ENCODE measurements at places on chromosomes 5 and 9.

DNA sequence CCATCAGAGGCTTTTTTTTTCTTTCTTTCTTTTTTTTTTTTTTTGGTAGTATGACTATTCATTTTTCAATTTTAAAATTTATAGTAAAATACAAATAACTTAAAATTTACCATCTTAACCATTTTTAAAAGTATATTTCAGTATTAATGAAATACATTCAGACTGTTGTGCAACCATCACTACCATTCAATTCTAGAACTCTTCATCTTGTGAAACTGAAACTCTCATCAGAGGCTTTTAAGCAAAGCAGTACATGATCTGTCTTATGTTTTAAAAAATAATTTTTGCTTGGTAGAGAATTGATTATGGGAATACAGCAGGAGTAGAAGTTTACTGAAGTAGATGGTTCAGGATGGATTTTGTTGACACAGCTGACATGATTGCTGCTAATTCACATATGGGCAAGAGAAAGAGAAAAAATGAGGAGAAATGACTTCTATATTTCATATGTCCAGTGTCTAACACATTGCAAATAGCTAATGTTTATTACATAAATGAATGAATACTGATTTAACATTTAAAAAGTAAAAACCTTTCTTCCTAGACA, 13.4 kb downstream of the ELOVL7 start:
- no peak for DNase-seq

DNA sequence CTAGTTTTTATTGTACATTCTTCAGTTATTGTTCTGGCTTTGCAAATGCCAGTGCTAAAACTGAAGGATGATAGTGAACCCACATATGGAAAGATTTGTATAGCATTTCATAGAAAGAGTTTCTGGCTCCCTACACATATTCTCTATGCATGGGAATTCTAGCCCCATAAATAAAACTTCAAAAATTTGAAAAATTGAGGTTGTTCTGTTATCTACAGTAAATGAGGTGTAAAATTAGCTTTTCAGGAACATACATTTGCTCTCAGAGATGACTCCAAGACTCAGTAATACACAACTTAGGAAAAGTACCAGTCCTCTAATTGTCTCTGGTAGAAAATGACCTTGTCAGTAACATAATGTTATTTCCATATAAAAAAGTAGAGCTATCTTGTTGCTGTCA, 80.2 kb upstream of the DPYSL3 start:
- DNase-seq, result no peak

GRCh38 chr5:56328753-56329560, 95.8 kb upstream of the ANKRD55 start:
- no peak for DNase-seq

DNA sequence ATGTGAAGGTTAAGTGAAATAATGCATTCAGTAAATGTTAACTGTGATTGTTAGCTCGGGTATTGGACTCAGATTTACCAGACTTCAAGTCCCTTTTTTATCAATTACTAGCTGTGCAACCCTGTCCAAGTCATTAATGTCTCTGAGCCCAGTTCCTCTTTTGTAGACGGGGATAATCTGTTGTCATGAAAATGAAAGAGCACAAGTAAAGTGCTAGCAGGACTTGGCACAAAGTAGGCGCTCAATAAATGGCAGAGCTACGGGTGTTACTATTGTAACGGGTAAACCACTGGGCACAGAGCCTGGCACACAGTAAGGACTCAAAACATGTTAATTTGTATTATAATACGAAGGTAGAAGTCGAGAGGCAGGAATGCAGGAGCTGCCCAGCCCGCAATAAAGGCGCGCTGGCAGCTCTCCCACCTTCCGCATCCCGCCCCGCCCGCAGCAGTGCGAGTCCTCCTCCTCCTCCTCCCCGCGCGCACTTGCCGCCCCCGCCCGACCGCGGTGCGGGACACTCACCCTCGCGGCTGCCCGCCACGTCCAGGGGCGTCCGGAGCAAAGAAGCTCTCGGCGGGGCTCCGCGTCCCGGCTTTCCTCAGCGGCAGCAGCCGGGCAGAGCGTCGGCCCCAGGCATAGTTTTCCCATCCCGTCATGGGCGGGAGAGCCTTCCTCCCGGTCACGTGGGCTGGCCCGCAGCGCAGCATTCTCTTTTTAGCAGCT, at the start of gene C1QTNF2:
TSS of gene C1QTNF2 (minus strand) at position 637 of the 723 bp plus-strand sequence. CDS start 15,615 bp downstream, outside the sequence.
- peak; percentile 39 for DNase-seq

DNA sequence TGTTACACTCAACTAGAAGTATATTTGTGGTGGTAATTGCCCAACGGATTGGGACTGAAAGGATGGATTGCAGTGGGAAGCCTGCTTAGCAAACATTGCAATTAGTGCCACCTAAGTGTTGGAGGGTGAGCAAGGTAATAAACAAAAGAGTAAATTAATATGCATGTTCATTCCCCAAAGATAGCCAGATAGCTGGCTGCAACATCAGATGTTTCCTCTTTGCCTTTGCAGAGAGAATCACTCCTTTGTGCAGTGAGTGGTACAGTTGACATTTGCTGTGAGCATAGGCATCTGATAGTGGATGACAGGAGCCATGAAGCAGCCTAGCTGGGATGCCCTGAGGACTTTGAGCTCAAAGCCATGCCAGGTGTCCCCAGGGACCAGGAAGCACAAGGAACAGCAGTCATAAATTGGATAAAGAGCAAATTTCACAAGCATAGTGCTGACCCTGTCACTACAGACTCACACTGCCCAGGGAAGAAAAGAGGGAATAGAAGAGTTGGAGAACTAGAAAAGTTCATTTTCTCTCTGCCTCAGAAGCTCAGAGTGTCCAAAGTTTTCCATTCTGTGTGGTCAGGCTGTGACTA, 336.1 kb upstream of the SLC30A5 start:
- DNase-seq, result peak; percentile 77

GRCh38 chr9:9002826-9003583, 1203.4 kb upstream of the DMAC1 start:
- no peak for DNase-seq

GRCh38 chr5:160976181-160976580, 124.2 kb upstream of the ATP10B start:
- DNase-seq, result no peak

DNA sequence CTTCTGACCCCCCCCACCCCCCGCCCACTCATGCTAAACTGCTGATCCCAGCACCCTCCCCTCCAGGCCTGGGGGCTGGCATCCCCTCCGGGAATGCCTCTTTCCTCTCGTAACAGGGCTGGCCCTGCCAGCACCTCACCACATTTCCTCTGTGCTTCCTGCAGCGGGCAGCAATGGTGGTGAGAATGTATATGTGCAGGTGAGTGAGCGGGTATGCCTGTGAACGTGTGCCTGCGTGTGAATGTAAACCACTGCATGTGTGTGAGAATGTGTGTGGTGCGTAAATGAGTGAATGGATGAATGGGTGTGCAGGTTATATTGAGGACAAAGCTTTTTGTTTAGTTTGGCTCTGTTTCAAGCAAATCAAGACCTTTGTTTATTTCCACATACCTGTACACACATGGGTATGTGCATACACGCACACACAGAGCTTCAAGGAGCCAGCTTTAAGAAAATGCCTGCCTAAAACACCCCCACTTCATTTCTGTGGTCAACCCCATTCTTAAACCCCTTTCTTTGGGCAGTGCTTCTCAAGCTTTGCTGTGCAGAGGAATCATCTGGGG, 95.7 kb upstream of the SHB start:
- no peak for DNase-seq

DNA sequence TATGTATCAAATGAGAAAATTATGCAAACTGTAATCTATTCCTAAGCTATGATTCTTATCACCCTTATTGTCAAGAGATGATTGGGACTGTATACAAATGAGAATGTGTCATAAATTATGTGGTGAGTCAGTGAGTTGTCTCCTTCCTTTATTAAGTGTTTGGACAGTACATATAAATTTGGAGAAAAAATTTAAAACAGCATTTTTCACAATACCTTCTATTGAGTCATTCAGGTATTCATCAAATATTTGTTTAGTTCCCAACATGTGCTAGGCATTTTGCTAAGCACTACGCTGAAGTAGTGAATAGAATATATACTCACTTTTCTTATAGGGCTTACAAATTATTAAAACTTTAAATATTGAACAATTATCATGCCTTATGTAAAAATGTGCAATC, 36.3 kb upstream of the PTPRD start:
- no peak for DNase-seq

DNA sequence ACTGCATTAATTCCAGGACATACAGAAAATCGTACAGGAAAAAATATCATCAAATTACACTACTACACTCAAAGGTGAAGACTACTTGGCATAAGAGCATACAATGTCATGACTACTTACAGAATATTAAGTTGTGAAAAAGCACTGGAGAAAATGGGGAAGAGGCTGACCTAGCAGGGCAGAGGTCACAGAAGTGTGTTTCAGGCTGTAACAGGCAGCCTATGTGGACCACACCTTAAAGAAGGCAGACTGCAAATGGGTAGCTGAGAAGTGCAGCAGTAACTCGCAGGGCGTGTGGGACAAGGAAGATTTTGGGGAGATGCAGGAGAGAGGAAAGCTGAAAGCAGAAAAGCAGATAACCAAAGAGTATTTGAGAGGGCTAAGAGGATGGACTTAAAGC, 167.0 kb upstream of the PIK3R1 start:
- DNase-seq, result no peak

DNA sequence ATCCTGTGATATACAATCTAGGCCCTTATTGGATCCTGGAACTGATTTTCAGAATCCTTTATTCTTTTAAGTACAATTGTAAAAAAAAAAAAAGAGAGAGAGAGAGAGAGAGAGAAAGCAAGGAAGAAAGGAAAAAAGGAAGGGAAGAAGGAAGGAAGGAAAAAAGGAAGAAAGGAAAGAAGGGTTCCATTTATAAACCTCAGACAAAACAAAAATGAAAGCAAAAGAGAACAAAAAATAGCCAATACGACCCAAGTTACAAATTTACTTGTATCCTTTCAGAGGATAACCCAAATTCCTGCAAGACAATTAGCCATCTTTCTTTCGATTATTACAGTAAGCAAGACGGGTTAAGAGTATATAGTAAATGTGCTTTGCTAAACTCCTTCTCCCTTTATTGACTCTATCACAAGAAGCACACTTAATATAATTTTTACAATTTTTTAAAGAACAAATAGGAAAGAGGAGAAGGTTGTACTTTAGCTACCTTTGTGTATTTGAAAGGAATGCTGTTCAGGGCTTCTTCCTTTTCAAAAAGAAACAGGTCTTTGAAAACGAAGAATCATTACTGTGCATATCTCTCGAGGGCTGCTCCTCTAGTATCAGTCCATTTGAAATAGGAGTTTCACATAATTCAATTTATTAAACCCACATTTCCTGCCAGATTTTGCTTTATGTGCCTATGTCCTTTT, 543.3 kb downstream of the RAB3C start:
- no peak for DNase-seq

DNA sequence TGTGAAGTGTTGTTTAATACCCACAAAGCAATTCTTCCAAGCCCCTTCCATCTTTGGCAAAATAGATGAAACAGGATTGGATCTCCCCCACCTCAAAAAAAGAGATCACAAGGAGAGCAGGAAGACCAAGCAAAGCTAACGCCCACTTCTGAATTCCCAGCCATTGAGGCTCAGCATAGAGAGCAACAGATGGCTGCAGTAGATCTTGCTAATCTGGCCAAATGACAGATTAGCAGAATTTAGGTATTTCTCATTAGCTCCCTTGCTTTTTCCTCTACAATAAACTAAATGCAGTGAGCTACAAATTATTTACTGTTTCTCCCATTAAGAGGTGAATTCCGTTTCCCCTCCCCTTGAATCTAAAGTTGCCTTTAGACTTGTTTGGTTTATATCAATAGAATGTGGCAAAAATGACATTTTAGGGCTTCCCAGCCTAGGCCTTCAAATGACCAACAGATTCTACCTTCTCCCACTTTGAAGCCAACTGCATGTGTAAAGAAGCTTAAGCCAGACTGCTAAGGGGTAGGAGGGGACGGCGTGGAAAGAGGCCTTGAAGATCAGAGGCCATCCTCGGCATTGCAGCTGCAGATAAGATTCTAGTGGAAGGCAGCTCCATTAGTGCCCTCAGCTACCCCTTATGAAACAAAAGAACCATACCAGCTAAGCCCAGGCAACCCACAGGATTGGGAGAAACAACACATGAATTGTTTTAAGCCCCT, 56.8 kb upstream of the CPEB4 start:
- DNase-seq, result no peak

- no peak for DNase-seq
Measured at GRCh38 chr5:68178579-68178978, 37.0 kb upstream of the PIK3R1 start.

DNA sequence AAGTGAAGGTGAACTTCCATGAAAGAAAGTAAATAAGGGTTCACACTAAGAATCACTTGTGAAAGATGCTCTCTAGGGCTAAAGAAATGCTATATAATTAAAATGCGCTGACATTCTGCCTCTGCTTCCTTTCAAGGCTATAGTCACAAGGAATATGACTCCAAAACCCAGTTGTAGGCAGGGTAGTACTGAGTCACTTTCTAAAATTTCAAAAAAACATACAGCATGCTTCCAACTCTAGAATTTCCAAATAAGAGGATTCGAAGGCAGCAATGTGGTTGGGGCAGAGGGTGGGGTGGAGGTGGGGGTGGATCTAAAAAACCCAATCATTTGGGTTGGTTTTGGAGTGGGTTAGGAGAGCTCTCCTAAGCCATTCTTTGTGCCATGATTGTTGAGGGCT, 84.6 kb downstream of the HMHB1 start:
- no peak for DNase-seq

- DNase-seq, result no peak
Measured at GRCh38 chr9:109846776-109847175, 66.8 kb downstream of the PALM2AKAP2 start.

GRCh38 chr9:101738566-101739183, at the start of gene GRIN3A:
Gene GRIN3A, minus strand, starts transcription at chr9:101738647. Its CDS starts 668 bp downstream, at chr9:101737979.
- DNase-seq, result no peak

GRCh38 chr9:100999906-101000544, 28.5 kb upstream of the PLPPR1 start:
- no peak for DNase-seq

DNA sequence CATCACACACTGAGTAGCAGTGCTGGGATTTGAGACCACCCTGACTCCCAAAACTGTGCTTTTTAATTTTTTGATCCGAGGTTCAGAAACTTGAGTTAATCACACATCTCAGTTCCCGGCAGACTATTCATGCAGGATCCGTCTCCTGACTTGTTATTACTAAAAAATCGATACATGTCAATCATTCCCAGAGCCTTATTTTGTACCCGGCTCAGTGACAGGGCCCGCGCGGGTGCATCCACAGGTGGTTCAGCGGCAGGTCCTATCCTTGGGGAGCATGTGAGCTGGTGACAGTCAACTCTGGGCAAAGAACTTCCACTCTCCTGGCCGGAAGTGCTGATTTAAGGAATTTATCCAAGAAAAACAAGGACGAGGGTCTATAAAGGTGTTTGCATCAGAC, 95.9 kb upstream of the MVB12B start:
- no peak for DNase-seq

- DNase-seq, result no peak
Measured at GRCh38 chr5:96651047-96651446, 11.1 kb upstream of the CAST start.

All from mucosa of gallbladder (tissue), 1 donor.